ENCODE measurements at places on chromosomes 3 and 15.

DNA sequence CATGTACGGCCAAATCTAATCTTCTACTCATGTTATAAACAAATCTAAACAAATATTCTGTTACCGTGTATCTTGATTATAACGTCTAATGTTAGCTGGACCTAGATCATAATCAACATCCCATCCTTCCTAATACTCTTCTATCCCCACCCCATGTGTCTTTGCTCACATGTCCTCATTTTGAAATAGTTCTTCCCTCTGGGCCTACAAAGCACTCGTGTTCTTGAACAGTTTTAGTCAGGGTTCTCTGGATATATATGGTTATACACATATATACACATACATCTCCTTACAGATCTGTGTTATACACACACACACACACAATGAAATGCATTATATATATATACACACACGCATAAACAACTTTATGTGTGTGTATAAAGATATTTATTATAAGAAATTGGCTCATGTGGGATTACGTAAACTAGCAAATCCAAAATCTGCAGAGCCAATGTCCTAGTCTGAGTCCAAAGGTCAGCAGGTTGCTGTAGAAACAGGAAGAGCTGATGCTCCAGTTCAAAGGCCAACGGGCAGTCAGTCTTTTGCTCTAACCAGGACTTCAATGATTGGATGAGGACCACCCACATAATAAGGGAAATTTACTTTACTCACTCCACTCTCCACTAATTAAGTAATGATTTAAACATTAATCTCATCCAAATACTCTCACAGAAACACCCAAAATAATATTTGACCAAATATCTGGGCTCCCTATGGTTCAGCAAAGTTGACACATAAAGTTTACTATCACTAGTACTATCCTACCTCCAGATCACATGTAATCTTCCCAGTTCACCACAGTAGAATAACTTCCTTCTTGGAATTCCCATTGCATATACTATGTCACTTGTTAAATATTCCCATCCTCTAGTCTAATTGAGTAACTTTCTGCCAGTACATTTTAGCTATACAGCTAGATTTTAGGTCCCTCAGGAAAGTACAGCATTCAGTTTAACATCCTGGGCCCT lies 450.0 kb downstream of the ROBO1 start:
- no peak for DNase-seq

- no peak for DNase-seq
Observed at GRCh38 chr15:83570756-83571155, 83.2 kb upstream of the ADAMTSL3 start.

DNA sequence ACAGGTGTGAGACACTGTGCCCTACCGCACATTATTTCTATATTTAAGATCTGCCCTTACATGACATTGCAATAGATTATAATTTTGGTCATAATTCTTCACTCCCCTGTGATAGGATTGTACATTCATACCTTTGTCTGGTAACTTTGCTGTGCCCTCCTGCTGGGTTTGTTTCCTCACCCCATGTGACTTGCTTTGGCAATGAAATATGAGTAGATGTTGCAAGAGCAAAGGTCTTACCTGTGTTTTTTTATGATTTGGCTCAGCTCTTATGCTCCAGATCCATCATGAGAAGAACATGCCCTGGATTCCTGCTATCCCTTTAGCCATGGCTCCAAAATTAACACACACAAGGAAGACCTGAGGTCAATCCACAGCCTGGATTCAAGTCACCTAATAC lies 137.7 kb upstream of the EOMES start:
- DNase-seq: no peak

GRCh38 chr3:26505399-26505798 lies 117.2 kb upstream of the LRRC3B start:
- DNase-seq: no peak

DNA sequence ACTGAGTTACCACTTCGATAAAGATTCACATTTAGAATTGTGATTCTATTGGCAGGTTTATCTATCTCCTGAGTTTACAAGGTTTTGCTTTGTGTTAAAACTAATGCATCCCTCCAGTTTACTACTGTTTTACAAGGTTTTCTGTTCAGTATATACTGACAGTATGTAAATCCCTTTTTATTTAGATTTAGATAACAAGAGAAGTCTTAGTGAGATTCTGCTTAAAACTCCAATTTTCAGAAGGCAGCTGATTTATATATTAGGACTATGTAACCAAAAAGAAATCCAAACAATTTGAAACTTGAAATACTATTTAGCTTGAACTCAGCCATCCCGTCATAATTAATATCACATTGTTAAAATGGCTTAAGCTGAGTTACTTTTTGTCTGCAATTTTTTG lies 619.2 kb downstream of the NAALADL2 start:
- no peak for DNase-seq

DNA sequence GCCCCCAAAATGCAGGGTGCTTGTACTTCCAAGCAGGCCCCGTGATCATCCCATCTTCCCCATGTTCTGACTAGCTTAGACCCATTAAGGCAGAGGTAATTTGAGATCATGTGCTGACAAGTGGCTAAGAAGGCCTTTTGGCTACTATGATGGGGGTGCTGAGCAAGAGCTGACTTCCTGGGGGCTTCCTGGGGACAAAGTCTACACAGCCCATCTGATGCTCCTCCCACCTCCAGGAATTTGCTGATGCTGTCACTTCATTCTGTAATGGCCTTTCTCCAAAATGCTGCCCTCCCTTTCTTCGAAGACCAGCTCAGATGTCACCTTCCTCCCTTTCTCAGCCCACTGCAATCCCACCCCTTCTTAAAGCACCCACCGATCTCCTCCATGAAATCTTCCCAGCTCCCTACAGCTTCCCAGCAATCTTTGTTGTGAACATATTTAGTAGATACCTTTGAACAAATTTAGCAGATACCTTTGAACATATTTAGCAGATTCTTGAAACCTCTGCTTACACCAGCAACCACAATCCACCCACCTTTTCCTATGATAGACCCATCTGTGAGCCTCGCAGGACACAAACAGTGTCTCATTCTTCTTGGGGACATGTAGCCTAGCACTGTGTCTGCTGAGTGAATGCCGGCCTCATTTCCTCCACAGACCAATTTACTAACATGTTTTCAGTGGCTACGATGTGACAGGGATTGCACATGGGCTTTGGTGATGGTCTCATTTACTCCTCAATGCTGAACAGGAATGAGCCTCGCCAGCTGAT lies 223.3 kb downstream of the EPHB1 start:
- peak; percentile 18 for DNase-seq

DNA sequence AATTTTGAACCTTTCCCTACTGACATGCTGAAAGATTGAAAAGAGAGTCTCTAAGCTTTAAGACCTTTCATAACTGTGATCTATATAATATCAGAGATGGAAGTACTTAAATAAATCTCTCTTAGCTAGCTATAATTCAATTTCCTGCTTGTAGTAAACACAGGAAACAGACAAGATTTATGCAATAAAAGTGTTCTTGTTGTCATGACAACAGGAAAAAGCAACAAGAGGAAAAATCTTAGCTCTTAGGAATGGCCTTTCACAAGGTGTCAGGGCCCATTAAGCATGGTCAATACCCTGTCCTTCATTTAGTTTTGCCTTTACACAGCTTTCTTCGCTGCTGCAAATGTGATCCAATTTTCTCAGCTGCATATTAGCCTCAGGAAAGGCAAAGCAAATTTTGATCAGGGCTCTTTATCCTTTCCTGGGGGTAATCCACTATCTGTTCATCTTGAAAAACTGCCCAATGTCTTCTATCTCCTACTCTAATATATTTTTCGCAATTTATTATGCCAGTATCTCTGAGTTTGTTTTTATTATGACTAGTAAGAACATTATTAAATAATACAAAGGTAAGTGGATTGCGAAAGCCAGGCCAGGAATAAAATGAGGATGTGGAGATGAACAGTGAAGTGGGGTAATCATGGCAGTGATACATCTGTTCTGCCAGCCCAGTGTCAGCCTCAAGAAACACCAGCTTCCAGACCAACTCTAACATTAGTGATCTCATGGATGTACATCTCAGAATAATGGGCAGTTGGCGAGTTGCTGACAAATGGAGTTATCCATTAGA lies 28.7 kb downstream of the SIDT1 start:
- no peak for DNase-seq

- peak; percentile 29 for DNase-seq
Observed at GRCh38 chr15:74212494-74212893, 9.9 kb upstream of the STRA6 start.

GRCh38 chr15:43258781-43259180 lies 7.9 kb downstream of the TGM5 start:
- no peak for DNase-seq

- no peak for DNase-seq
Observed at GRCh38 chr3:101189796-101190195, 130.6 kb downstream of the IMPG2 start.

DNA sequence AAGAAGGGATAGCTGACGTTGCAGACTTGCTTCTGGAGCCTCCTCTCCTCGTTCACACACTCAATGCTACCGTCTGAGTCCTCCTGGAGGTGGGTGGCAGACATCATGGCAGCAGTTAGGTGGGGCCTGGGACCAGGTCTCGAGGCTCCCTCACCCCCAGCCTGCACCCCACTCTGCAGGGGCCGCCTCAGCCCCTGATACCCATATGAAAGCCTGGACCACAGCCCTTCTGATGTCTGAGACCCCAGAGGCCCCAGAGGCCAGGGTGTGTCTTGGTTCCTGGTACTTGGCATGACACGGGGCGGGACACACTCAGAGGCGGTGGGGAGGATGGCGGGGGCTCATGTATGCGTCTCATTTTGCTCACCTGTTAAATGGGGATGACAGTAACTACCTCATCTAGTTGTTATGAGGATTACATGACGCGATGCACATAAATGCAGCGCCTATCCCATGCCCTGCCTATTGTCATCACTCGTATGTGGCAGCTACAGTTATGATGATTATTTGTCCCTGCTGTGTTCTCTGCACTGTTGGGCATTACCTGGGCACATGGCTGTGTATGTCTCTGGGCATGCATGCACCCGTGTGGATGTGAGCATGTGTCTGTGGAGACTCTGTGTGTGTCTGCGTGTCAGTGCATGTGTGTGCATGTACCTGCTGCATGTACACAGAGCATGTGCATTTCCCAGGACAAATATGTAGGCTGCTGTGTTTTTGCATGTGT lies 39.9 kb downstream of the FEM1B start:
- DNase-seq: no peak

DNA sequence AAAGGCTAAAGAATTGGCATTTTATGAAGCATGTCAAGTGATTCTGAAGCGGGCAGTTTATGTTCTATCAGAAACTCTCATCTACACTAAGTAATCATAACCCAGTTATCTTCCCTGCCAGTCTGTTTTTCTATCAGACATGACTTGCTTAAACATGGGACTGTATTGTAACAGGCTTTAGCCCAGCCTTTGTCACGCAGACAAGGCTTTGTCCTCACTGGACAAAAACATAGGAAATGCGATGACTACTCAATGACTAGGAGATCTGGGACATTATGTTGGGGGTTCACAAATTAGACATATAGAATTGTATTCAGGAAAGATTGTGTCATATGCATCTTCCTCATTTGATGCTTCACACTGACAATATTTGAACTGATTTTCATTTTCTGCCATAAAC lies 115.5 kb downstream of the GADL1 start:
- no peak for DNase-seq

GRCh38 chr3:167736997-167737396 lies 1.5 kb downstream of the SERPINI1 start:
- no peak for DNase-seq

GRCh38 chr3:17755836-17756235 lies 13.4 kb upstream of the TBC1D5 start:
- no peak for DNase-seq

- no peak for DNase-seq
Observed at GRCh38 chr15:51046799-51047449, 47.8 kb downstream of the TNFAIP8L3 start.

GRCh38 chr3:129014148-129014547 lies 13.0 kb downstream of the EFCC1 start:
- no peak for DNase-seq

DNA sequence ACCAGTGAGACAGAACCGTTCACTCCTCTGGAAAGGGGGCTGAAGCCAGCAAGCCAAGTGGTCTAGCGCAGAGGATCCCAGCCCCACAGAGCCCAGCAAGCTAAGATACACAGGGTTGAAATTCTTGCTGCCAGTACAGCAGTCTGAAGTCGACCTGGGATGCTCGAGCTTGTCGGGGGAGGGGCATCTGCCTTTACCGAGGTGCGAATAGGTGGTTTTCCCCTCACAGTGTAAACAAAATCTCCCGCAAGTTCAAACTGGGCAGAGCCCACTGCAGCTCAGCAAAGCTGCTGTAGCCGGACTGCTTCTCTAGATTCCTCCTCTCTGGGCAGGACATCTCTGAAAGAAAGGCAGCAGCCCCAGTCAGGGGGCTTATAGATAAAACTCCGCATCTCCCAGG lies 11.4 kb downstream of the CEP97 start:
- DNase-seq: no peak

- no peak for DNase-seq
Observed at GRCh38 chr3:122890077-122890719, 95.3 kb downstream of the SLC49A4 start.

DNA sequence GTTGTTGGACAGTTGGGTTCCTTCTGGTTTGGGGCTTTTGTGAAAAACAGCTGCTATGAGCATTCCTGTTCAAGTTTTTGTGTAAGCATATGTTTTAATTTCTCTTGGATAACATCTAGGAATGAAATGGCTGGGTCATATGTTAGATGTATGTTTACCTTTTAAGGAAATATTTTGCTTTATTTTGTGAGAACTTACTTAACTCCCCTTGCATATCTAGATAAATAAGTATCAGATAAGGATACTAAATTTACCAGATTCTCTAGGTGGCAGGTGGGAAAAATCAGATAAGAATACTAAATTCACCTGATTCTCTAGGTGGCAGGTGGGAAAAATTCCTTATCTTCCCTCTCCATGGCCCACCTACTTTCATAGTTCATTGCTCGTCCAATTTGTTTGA lies 1.1 kb upstream of the PLS1 start:
- no peak for DNase-seq

DNA sequence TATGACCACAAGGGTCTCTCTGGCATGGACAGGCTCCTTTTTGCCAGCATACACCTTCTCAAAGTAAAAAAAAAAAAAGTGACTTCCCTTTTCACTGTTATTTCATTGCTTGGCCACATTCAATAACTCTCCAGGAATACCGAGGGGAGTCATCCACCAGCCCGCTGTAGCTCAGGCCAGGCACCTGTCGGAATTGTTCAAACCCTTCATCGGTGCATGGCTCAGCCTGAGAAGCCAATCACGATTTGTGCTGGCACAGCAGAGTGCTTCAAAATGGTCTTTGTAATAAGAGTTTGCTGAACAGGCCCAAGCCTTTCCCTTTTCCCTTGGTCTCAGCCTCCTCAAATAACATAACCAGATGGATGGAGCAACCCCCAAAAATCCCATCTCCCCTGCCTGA lies 145.4 kb downstream of the PDZRN3 start:
- DNase-seq: no peak

GRCh38 chr3:184773283-184774186 lies 38.4 kb upstream of the VPS8 start:
- DNase-seq: no peak

DNA sequence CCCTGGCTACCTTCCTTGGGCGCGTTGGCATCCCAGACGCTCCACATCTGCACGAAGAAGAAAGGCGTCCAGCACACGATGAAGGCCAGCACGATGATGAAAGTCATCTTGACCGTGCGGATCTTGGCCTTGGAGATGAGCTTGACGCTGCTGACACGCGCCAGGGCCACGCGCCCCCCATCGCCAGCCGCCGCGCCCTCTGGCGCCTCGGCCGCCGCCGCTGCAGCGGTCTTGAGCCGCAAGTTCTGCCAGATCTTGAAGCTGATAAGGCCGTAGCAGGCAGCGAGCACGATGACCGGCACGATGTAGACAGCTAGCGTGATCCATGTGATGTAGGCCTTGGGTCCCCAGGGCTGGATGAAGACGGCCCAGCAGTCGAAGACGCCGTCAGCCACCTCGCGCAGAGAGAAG lies 2.2 kb downstream of the OXTR start:
- no peak for DNase-seq

Data from GM12864 (cell line).